NCI-H1436 treated with DMSO at 0.1 percent for 48 hours (cell line): ENCODE measurements at places on chromosomes 11 and 22.

- DNase-seq: peak; percentile 98
These were observed at the start of gene NDUFS8 for GRCh38 chr11:68030318-68031143. Gene NDUFS8, plus strand, starts transcription at chr11:68030681. Its CDS starts 1,471 bp downstream, at chr11:68032152.

- DNase-seq: no peak
These were observed 37.5 kb upstream of the RTL6 start for GRCh38 chr22:44535362-44536095.

DNA sequence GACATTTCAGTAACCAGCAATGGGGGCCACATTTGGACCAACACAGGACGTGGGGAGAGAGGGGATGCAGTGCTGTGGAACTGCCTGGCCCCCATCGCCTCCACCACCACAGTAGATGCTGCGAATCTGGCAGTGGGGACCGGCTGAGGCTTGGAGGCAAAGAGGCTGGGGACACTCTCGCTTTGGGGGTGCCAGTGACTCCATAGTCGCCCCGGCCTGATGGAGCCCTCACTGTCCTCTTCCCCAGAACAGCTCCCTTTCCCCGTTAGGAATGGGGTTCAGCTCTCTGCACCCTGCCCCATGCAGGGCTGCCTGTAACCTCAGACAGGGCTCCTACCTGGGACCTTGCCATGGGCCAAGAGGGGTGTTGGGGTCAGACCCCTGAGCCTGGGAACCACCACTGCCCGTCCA, 1.8 kb upstream of the MUC2 start:
- no peak for DNase-seq

- no peak for DNase-seq
These were observed 38.3 kb upstream of the SYT13 start for GRCh38 chr11:45324459-45324858.

DNA sequence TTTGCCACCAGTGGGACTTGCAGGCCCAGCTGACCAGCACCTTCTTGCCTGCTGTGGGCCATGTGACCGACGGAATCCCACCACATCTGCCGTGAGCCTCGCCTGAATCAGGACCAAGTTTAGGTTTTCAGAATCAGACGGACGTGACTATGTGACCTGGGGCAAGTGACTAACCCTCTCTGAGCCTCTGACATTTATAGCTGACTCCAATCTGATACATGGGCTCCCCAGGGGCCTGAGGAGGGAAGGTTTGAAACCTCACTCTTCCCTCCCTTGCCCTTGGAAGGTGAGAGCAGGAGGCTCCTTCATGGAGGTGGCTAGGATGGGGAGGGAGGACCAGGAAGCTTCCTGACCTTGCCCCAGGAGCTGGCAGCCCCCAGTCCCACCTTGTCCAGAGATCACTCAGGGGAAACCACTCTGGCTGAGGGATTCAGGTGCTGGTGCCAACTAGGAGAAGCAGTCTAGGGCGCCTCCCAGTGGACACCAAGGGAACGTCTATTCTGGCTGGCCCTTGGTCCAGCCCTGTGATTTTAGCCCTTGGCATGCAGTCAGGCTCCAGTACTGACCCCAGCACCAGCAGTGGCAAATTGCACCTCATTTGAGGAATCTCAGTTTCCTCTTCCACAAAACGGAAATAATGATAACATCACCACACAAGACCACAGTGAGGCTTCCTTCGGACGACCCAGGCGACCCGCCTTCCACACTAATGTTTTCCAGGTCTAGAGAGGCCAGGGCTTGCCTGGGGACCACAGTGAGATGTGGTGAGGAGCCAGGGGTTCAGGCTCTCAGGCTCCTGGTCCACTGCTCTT, 47.2 kb upstream of the SYT7 start:
- no peak for DNase-seq

DNA sequence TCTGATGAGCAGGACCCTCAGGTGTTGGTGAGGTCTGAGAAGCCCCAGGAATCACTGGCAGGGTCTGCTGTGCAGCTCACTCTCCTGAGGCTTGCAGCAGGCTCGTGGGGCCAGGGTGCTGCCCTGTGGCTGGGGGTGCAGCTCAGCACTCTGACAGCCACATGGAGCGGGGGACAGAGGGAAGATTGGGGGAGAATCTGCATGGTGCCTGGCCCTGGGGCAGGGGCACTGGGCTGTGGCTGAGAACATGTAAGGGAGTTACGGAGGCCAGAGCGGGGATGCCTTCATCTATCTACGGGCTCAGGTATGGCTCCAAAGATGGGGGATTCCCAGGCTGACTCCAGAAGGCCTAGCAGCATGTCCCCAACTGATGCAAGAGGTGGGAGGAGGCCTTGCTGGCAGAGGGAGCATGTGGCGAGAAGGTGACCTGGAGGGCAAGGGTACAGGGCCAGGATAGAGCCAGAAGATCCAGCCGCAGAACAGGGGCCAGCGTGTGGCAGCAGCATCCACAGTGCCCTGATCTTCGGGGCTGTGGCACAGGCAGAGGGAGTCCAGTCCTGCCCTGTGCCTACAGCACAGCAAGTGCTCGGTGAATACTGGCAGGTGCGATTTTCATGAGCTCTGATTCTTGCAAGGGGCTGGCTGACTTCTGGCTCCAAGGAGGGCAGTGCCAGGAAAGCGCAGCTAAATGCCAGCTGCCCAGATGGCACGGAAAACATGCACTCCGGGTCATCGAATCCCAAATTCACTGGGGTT, 184.7 kb downstream of the CTTN start:
- no peak for DNase-seq

- DNase-seq: no peak
These were observed 305.8 kb downstream of the TTC28 start for GRCh38 chr22:28373831-28374230.

- no peak for DNase-seq
These were observed 61.2 kb downstream of the SHANK2 start for GRCh38 chr11:71191201-71191600.

DNA sequence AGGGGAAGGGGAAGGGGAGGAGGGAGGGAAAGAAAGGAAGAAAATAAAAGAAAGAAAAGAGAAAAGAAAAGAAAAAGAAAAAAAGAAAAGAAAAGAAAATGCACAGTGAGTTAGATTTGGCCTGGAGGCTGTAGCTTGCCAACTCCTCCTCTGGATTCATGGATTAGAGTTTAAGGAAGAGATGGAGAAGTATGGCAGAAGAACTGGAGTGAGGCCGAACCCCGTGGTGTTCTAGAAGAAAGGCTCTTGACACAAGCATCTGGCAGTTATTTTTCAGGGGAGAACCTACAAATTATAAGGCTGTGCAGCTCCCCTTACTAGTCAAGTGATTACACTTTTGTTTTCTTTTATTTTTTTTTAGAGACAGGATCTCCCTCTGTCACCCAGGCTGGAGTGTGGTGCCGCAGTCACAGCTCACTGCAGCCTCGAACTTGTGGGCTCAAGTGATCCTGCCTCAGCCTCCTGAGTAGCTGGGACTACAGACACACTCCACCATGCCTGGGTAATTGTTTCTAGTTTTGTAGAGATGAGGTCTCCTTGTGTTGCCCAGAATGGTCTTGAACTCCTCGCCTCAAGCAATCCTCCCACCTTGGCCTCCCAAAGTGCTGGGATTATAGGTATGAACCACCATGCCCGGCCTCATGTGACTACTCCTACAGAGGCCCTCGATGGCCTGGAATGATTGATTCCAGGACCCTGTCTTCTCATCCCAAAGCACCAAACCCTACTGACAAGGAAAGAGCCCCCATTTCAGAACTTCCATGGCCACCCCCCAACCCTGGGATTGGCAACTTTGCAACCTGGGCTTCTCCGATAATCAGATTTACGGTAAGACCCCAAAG, 19.5 kb downstream of the ZNF74 start:
- DNase-seq: no peak

- DNase-seq: no peak
These were observed 29.6 kb downstream of the CAT start for GRCh38 chr11:34468209-34468841.

DNA sequence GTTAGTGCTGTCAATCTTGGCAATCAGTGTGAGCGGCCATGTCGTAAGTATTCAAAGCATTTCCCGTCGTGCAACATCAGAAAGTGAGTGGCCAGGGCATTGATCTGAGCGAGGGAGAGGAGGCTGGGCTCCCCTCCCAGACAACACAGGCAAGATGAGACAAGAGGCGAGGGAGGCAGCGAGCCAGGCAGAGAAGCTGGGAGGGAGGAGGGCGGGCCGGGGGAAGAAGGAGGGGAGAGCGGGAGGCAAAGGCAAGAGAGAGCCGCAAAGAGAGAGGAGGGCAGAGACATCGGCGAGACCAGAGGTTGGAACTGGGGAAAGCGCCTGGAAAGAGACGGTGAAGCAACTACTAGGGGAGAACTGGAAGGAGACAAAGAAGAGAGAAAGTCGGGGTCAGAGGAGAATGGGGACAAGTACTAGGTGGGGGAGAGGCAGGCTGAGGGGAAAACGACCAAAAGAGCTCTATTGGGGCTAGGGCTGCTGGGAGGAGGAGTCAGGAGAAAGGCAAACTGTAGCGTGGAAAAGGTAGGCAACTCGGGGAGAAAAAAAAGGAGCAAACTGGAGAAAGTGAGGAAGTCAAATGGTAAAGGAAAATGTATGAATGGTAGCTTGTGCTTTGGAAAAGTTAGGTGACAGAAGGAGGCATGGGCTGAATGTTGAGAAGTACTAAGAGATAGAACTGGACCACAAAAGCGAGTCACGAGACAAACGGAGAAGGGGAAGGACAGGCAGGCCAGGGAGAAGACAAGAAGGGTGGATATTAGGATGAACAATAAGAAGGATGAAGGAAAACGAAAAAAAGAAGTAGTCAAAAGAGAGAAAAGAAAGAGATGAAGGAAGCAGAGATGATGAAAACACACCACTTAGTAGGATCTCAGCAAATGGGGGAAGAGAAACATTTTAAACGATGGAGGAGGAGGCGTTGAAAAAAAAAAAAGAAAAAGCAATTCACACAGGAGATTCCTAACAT, 130.5 kb upstream of the C11orf58 start:
- peak; percentile 34 for DNase-seq

- DNase-seq: no peak
These were observed 28.5 kb downstream of the DCDC1 start for GRCh38 chr11:31340903-31341572.

DNA sequence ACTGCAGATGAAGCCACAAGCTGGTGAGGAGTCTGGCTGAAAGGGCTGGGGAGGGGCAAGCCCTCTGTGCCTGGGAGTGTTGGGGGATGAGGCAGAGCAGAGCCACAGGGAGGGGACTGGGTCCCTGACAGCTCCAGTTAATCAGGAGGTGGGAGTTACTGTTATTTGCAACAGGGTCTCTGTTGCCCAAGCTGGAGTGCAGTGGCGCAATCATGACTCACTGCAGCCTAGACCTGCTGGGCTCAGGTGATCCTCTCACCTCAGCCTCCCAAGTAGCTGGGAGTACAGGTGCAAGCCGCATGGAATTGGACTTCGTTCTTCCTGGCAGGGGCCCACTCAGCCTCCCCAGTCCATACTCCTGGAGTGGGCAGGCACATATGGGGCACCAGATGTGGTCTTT, 7.7 kb downstream of the SCN2B start:
- DNase-seq: no peak

- DNase-seq: no peak
These were observed 2.1 kb downstream of the NRIP3 start for GRCh38 chr11:9001736-9002135.

DNA sequence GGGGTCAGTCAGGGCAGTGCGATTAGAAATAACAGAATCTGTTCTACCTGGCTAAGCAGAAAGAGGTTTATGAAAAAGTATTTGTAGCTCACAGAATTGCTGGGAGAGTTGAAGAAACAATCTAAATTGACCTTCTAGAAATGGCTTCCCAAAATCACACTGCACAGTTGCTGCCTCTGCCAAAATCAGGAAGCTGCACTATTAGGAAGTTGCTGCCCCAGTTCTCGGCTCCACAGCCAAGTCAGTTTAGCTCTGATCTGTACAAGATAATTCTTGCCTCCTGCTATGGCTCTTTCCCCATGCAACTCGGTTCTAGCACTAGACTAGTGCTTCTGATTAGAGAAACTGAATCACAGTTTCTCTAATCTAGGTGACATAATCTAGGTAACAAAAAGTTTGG, 16.0 kb upstream of the CCDC90B start:
- DNase-seq: no peak

GRCh38 chr11:1295086-1295485, 14.3 kb downstream of the TOLLIP start:
- DNase-seq: no peak

DNA sequence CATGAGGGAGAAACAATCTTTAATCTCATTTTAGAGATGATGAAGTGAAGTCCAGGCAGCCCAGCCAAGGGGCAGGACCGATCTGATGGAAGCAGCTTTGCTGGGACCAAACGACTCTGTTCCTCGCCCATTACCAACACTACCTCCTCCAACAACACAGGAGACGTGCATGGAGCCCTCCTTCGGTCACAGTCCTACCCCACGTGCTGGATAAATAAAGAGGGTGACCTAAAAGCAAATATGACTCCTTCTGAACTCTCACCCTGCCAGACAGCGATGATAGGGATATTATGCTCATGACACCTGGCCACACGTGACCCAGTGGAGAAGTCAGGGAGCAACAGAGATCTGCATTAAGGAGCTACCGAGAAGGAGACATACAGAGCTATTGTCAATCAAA, 26.0 kb downstream of the SCGB1A1 start:
- no peak for DNase-seq

GRCh38 chr11:6225896-6226295, 8.5 kb downstream of the FHIP1B start:
- no peak for DNase-seq

- no peak for DNase-seq
These were observed 2.9 kb downstream of the KLHL35 start for GRCh38 chr11:75429902-75430713.

- DNase-seq: no peak
These were observed 131.9 kb downstream of the ADAMTS15 start for GRCh38 chr11:130580372-130580771.

GRCh38 chr11:84558085-84558905, 1068.8 kb downstream of the DLG2 start:
- no peak for DNase-seq

- no peak for DNase-seq
These were observed 37.0 kb upstream of the PRDM11 start for GRCh38 chr11:45109400-45109799.

GRCh38 chr11:31641477-31642062, 132.0 kb downstream of the ELP4 start:
- no peak for DNase-seq

DNA sequence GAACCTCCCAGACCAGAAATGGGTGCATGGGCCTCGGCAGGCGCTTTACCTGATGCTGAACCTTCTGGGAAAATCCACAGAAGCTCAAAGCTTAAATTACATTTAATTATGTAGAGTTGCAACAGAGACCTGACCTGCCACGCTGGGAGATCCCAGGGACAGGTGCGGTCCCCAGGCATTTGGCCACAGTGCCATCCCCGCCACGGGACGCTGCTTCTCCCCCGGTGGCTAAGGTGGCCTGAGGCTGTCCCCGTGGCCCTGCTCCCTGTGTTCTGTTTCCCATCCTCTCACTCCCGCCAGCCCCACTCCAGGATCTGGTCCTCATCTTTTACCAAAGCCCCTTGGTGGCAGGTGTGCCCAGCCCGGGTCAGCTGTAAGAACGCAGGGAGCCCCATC, 39.6 kb downstream of the GRAMD4 start:
- DNase-seq: no peak

DNA sequence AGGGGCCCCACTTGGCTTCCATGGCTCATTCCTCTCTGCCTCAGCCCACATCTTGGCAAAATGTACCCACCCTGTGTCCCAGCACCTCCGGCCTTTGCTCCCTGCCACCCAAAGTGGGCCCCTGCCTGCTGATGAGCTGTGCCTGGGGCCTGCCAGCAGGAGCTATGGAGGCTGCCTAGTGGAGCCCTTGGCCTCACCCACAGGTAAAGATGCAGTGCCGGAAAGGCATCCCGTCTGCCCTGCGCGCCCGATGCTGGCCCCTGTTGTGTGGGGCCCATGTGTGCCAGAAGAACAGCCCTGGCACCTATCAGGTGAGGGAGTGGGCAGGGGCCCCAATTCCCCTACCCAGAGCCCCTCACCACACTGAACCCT, 1.3 kb downstream of the TBC1D10C start:
- DNase-seq: no peak

GRCh38 chr11:133269267-133269666, 263.0 kb downstream of the OPCML start:
- DNase-seq: no peak
